ENCODE measurements at places on chromosomes 1 and 21. TPM values are rescaled to one million over a fixed set of nuclear protein-coding genes. Genes with fewer than 3 reads are reported as not detected.

Gene RXFP4
- 0.33 TPM for total RNA-seq

DNA sequence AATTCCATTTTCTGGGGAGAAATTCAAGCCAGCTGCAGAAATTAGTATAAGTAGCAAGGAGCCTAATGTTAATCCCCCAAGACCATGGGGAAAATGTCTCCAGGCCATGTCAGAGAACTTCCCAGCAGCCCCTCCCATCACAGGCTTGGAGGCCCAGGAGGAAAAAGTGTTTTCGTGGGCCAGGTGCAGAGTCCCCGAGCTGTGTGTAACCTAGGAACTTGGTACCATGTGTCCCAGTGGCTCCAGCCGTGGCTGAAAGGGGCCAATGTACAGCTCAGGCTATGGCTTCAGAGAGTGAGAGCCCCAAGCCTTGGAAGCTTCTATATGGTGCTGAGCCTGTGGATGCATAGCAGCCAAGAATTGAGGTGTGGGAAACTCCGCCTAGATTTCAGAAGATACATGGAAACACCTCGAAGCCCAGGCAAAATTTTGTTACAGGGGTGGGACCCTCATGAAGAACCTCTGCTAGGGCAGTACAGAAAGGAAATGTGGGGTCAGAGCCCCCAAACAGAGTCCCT, 286.3 kb downstream of the MATN1 start:
- no peak for DNase-seq
- no peak overlapping the region for H3K4me3 ChIP-seq
- no peak overlapping the region for H3K27ac ChIP-seq
- no peaks in the 10 kb centered on the region for H3K27me3 ChIP-seq
- no peaks in the 10 kb centered on the region for H3K4me1 ChIP-seq

DNA sequence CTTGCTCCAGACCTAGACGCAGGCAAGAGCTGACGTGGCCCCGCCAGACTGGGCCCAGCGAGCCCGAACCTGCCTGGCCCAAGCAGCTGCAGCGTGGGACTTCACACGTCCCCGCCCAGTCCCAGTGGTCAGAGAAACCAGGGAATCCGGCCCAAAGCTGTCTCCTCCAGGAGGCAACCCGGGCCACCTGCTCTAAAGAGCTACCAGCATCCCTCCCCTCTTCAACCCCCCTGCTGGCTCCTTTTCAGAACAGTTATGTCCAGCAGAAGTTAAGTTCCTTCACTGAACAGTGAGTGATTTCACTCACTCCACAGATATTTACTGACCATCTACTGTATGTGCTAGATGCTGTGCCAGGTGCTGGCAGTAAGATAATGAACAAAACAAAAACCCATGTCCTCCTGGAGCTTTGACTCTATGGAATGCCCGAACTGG, 2.1 kb upstream of the EFNA1 start:
- peaks cover 21% of the 10 kb centered on the region for H3K4me1 ChIP-seq
- H3K27me3 ChIP-seq = peaks cover 12% of the 10 kb centered on the region
- H3K27ac ChIP-seq = no peak overlapping the region
- H3K4me3 ChIP-seq = no peak overlapping the region
- DNase-seq = no peak

DNA sequence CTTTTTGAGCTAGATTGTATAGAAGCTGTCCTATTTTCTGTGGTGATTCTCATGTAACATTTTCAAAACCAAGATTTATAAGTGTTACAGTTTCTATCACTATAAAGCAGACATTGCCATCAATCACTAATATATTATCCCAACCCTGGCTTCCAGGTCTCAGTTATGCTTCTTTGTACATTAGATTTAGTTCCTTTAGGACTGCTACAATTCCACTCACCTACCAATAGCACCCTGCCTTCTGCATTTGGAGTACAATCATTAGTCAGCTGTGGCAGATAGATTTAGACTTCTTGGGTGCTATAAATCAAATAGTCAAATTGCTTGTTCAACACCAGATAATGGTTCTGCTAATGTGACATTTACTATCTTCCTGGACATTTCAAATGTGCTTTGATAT, 281.6 kb downstream of the BRINP3 start:
- H3K27ac ChIP-seq = no peak overlapping the region
- DNase-seq = no peak
- no peaks in the 10 kb centered on the region for H3K36me3 ChIP-seq

GRCh38 chr1:229171934-229172333, 99.0 kb upstream of the RAB4A start:
- no peak for DNase-seq
- no peaks in the 10 kb centered on the region for H3K27me3 ChIP-seq
- no peaks in the 10 kb centered on the region for H3K36me3 ChIP-seq
- H3K27ac ChIP-seq = no peak overlapping the region

Gene TINAGL1
- 10.3 TPM for total RNA-seq

DNA sequence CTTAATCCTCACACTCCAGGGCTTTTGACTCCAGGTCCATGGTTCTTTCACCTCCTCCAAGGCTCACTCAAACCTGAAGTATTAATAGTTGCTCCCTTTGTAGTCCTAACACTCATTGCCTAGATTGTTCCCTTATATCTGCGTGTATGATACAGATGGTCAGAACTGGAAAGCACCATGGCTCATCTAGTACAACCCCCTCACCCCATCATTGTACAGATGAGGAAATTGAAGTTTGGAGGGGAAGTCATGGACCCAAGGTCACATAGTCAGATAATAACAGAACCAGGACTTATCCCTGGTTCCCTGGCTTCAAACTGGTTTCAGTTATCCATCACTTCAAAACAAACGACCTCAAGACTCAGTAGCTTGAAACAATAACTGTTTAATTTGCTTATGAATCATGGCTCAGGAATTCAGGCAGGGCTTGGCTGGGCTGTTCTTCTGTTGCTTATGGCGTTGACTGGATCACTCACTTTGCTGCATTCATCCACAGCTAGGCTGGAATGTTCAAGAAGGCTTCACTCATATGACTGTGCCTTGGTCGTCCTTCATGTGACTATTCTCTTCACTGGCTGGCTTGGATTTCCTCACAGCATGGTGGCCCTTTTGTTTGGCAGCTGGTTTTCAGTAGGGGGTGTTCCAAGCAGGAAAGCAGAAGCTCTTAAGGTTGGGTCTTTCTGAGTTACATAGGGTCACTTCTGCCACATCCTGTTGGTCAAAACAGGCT, 5.0 kb downstream of the NOS1AP start:
- no peak overlapping the region for H3K27ac ChIP-seq
- no peak for DNase-seq
- H3K36me3 ChIP-seq = no peaks in the 10 kb centered on the region

- H3K4me3 ChIP-seq = no peak overlapping the region
- DNase-seq = no peak
- peaks cover 14% of the 10 kb centered on the region for H3K4me1 ChIP-seq
- peaks cover 14% of the 10 kb centered on the region for H3K27me3 ChIP-seq
- no peak overlapping the region for H3K27ac ChIP-seq
- H3K36me3 ChIP-seq = no peaks in the 10 kb centered on the region
These were observed 3.0 kb downstream of the CELSR2 start for GRCh38 chr1:109252167-109252892.

Gene RAB25
- total RNA-seq = 1.6 TPM

DNA sequence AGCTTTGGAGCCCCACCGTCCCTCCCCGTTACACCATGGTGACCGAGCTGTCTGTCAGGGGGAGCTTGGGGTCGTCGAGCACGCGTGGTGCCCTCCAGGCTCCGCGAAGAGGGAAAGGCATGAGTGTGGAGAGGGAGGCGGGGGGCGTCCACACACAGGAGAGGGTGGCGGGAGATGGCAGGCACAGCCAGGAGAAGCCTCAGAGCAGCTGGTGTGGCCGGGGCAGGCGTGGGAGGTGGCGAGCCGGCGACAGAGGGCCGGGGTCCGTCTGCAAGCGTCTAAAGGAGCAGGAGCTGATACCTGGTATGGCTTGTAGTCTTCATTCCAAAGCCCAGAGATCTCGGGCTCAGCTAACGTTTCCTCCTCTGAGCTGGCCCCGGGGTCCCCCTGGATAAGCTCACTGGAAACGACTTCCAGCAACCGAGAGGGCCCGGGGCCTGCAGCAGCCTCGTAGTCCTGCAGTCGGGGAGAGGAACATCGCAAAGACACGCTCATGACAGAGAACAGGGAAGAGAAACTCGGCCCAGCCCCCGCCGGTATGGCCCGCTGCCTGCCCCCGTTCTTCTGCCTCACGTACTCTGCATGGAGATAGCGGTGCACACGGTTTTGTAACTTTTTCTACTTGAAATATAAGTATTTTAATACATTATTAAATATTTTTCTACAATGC, 37.4 kb downstream of the CFAP74 start:
- H3K27me3 ChIP-seq = no peaks in the 10 kb centered on the region
- no peak overlapping the region for H3K4me3 ChIP-seq
- no peak overlapping the region for H3K27ac ChIP-seq
- H3K4me1 ChIP-seq = peaks cover 7% of the 10 kb centered on the region
- no peak for DNase-seq
- no peaks in the 10 kb centered on the region for H3K36me3 ChIP-seq

GRCh38 chr1:206892351-206892984, 4.8 kb upstream of the IL24 start:
- H3K27ac ChIP-seq = no peak overlapping the region
- no peaks in the 10 kb centered on the region for H3K27me3 ChIP-seq
- H3K4me1 ChIP-seq = no peaks in the 10 kb centered on the region
- H3K36me3 ChIP-seq = no peaks in the 10 kb centered on the region
- no peak overlapping the region for H3K4me3 ChIP-seq
- DNase-seq = no peak

DNA sequence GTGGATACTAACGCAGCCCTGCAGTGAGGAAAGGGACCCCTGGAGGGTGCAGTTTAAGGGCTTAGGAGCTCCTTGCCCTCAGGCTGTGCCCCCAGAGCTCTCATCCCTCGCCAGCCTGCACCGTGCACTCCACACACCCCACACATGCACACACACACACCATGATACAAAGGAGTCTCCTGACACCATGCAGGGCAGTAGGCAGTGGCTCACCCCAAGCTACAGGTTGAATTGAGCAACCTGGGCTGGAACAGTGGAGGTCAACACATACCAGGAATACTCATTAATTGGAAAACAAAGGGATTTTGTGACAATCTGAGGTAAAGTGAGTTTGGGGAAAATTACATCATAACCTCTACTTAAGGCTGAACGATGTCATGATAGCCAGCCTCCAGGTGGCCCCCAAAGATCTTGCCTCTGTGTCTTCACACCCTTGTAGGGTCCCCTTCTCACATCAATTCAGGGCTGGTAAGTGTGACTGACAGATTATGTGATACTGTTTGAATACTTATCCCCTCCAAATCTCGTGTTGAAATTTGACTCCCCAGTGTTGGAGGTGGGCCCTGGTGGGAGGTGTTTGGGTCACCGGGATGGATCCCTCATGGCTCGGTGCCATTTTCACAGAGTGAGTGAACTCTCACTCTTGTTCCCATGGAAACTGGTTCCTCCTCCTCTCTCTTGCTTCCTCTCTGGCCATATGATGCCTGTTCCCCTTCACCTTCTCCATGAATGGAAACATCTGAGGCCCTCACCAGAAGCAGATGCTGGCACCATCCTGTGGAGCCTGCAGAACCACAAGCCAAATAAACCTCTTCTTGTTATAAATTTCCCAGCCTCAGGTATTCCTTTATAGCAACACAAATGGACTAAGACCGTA, 111.0 kb upstream of the RAB4A start:
- no peak overlapping the region for H3K4me3 ChIP-seq
- H3K4me1 ChIP-seq = peaks cover 11% of the 10 kb centered on the region
- H3K36me3 ChIP-seq = no peaks in the 10 kb centered on the region
- H3K27ac ChIP-seq = no peak overlapping the region
- peaks cover 4% of the 10 kb centered on the region for H3K27me3 ChIP-seq
- peak; percentile 9 for DNase-seq

Gene OR2AJ1
- total RNA-seq = 0.21 TPM

DNA sequence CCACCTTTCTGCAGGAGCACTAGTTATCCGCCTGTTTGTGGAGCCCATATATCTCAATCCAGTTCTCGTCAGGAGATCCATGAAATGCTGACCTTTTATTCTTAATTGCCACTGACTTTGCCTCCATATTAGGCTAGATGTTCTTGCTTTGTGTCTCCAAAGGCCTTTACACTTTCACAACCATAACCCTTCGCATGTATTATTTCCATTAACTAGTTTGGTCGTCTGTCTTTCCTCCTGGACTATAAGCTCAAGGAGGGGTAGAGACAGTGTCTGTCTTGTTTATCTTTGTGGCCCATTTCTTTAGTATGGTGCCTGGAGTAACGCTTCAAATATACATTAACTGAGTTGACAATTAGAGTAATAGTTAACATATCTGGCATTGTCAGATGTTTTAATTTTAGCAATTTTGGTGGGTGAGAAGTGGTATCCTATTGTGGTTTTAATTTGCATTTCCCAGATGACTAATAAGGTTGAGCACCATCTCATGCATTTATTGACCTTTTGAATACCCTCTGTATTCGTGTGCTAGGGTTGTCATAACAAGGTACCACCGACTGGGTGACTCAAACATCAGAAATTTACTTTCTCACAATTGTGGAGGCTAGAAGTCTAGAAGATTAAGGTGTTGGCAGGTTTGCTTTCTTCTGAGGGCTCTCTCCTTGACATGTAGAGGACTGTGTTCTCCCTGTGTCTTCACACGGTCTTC, 21.7 kb upstream of the IL12RB2 start:
- H3K4me1 ChIP-seq = no peaks in the 10 kb centered on the region
- no peak overlapping the region for H3K27ac ChIP-seq
- H3K4me3 ChIP-seq = no peak overlapping the region
- DNase-seq = no peak
- no peaks in the 10 kb centered on the region for H3K36me3 ChIP-seq

DNA sequence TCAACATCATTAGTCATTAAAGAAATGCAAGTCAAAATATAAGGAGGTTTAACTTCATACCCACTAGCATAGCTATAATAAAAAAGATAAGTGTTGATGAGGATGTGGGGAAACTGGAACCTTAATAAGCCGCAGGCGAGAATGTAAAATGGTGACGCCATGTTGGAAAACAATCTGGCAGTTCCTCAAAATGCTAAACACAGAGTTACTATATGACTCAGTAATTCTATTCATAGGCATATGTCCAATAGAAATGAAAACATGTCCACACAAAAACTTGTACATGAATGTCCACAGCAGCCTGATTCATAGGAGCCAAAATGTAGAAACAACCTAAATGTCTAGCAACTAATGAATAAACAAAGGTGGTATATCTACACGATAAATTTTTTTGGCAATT, 23.2 kb downstream of the DDX59 start:
- H3K27me3 ChIP-seq = no peaks in the 10 kb centered on the region
- no peak overlapping the region for H3K27ac ChIP-seq
- H3K4me1 ChIP-seq = no peaks in the 10 kb centered on the region
- no peak overlapping the region for H3K4me3 ChIP-seq
- peaks cover 24% of the 10 kb centered on the region for H3K36me3 ChIP-seq
- DNase-seq = no peak

DNA sequence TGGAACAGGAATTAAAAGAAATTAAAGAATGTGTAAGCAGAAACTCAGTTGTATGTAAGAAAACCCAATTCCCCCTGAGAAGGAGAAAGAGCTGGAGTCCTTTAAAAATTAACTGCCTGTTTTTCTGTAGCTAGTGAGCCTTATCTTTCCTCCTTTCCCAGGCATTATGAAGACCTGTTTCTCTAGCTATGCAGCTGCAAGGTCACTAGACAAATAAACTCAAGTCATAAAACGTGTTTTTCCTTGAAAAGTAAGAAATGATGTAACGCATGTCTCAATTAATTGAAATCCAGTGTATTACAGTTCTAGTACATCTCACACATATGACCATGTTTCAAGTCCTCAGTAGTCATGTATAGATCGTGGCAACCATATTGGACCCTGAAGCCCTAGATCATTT, 5.3 kb downstream of the S100A12 start:
- no peak overlapping the region for H3K4me3 ChIP-seq
- no peak for DNase-seq
- H3K4me1 ChIP-seq = peaks cover 12% of the 10 kb centered on the region
- H3K36me3 ChIP-seq = no peaks in the 10 kb centered on the region
- H3K27ac ChIP-seq = no peak overlapping the region

Data from cardiac muscle cell (in vitro differentiated cells and primary cell).